Iris pigment epithelial cell (primary cell): ENCODE measurements at places on chromosomes 1 and 21.

DNA sequence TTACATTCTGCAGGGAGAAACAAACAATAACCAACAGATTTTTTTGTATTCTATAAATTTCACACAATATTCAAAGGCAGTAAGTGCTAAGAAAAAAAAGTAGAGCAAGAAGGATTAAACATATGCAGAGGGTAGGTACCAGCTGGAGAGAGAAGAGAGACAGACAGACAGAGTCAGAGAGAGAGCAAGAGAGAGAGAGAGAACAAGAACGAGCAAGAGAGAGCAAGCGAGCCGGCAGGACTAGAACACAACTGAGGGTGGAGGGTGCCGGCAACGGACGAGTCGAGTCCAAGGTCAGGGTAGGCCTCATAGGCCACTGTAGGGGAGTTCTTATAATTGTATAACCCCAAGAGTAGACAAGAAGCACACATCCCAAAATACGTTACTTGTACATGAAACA, 97.1 kb downstream of the RERE start:
- DNase-seq: no peak

DNA sequence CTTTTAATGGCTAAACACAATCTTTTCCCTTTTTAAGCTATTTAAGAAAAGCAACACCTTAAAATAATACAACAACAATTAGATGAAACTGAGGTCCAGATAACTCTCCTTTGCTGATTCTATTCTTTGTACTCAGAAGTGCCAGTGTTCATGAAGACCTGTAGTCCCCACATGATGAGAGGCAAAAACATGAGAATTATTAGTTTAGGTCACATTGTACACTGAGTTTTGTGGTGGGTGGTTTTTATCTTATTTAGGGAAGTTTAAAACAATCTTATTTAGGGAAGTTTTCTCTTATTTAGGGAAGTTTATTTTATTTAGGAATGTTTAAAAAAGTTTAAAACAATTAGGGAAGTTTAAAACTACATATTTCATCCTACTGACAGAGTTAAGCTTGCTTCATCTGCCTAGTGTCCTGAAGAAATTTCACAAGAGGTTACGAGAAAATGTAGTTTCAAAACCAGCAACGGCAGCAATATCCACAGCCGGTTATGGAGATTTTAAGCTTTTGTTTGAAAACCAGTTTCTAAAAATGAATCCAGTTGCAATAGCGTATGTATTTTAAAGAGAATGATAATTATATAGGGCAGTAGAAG, 7.8 kb upstream of the OR14I1 start:
- DNase-seq: no peak

GRCh38 chr1:226369110-226369509, 38.8 kb downstream of the PARP1 start:
- DNase-seq: no peak

- no peak for DNase-seq
These were observed 18.7 kb downstream of the LRRC8D start for GRCh38 chr1:89839516-89839915.

DNA sequence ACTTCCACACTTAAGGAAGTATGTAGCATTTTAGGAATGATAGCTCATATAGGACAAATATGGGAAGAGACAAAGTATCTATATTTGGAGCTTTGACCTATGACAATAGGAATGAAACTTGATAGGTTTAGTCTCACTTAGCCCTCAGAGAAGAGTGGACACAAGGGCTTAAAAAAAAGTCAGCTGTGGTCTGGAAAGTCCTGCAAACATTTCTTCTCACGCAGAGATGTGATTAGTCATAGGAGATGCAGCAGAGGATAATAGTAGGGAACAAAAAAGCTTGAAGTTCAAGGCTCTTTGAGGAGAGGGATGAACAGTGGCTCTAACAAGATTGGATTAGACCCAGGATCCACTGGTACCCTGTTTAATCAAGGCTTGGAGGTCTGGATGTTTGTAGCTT, 14.8 kb upstream of the RNF220 start:
- DNase-seq: peak; percentile 85
